Nasal cavity respiratory epithelium epithelial cell of viscerocranial mucosa (primary cell): ENCODE measurements at places on chromosomes 5 and 9. TPM values are rescaled to one million over a fixed set of nuclear protein-coding genes. Genes with fewer than 3 reads are reported as not detected.

SCGB3A2 gene
- total RNA-seq = not detected in 2 replicates

CDH9 gene
- total RNA-seq = not detected in 2 replicates

RALGDS gene
- total RNA-seq = 15.4 and 35.7 TPM in 2 replicates

ZNF618 gene
- 2.1 and 11.8 TPM in 2 replicates for total RNA-seq

SEMA5A gene
- 1.8 and 3.4 TPM in 2 replicates for total RNA-seq

LPAR1 gene
- total RNA-seq = 10.6 and 15.9 TPM in 2 replicates

SV2C gene
- total RNA-seq = under 0.01 TPM in 2 replicates

IFNA2 gene
- not detected in 2 replicates for total RNA-seq

FBP2 gene
- not detected in 2 replicates for total RNA-seq

LECT2 gene
- total RNA-seq = not detected in 2 replicates

GARIN3 gene
- total RNA-seq = not detected in 2 replicates

SLC12A2 gene
- total RNA-seq = 30.1 and 30.3 TPM in 2 replicates

VLDLR gene
- 31.4 and 73.5 TPM in 2 replicates for total RNA-seq

SLC6A18 gene
- total RNA-seq = not detected in 2 replicates

NOXA1 gene
- 0.68 and 3.3 TPM in 2 replicates for total RNA-seq

KIF3A gene
- 10.6 and 14.4 TPM in 2 replicates for total RNA-seq

SLC34A1 gene
- total RNA-seq = 0.14 TPM in 1 of 2 replicates, not detected in the other

SHISAL2B gene
- total RNA-seq = not detected in 2 replicates

MAT2B gene
- total RNA-seq = 58.1 and 69.9 TPM in 2 replicates

ZFR gene
- total RNA-seq = 90.6 and 96.6 TPM in 2 replicates

TAF11L10 gene
- not detected in 2 replicates for total RNA-seq

SDHA gene
- 93.0 and 114 TPM in 2 replicates for total RNA-seq

GMCL2 gene
- total RNA-seq = not detected in 2 replicates

NUTM2G gene
- total RNA-seq = not detected in 2 replicates

SLC6A19 gene
- total RNA-seq = not detected in 2 replicates

STC2 gene
- 425 and 484 TPM in 2 replicates for total RNA-seq

SPAAR gene
- 0.07 TPM in 1 of 2 replicates, not detected in the other for total RNA-seq

PLEKHG4B gene
- 0.07 TPM in 1 of 2 replicates, not detected in the other for total RNA-seq

SLC45A2 gene
- total RNA-seq = 0.14 TPM in 1 of 2 replicates, not detected in the other

OR1K1 gene
- total RNA-seq = not detected in 2 replicates

PCA3 gene
- total RNA-seq = not detected in 2 replicates

GFI1B gene
- not detected in 2 replicates for total RNA-seq
